Fibroblast of lung (primary cell): ENCODE measurements at places on chromosomes 1 and 21. TPM values are rescaled to one million over a fixed set of nuclear protein-coding genes. Genes with fewer than 3 reads are reported as not detected.

The NECAP2 gene
- 74.0 and 83.9 TPM in 2 replicates for total RNA-seq

The ALG14 gene
- 3.8 and 4.6 TPM in 2 replicates for total RNA-seq

The LCE2C gene
- total RNA-seq = not detected in 2 replicates

The ERICH3 gene
- total RNA-seq = under 0.01 and 0.17 TPM in 2 replicates

The APP gene
- 569 and 633 TPM in 2 replicates for total RNA-seq

The NME7 gene
- total RNA-seq = 21.0 and 24.7 TPM in 2 replicates

The RAP1GAP gene
- under 0.01 and 0.26 TPM in 2 replicates for total RNA-seq

The CCDC185 gene
- total RNA-seq = not detected in 2 replicates

The MRPS14 gene
- 31.3 and 39.5 TPM in 2 replicates for total RNA-seq

The ODF2L gene
- total RNA-seq = 25.9 and 27.0 TPM in 2 replicates

The ANGPTL1 gene
- 4.1 and 7.2 TPM in 2 replicates for total RNA-seq

The AIRE gene
- total RNA-seq = not detected in 2 replicates

The CD34 gene
- total RNA-seq = under 0.01 and 0.26 TPM in 2 replicates

The PRAMEF15 gene
- not detected in 2 replicates for total RNA-seq

The AXDND1 gene
- 0.17 and 0.26 TPM in 2 replicates for total RNA-seq

The RGS4 gene
- total RNA-seq = 36.5 and 63.3 TPM in 2 replicates

The TMEM200B gene
- 17.7 and 18.5 TPM in 2 replicates for total RNA-seq

The UMODL1 gene
- total RNA-seq = not detected in 2 replicates
